Left colon (tissue), 2 donors: ENCODE measurements at places on chromosomes 1 and 21. TPM values are rescaled to one million over a fixed set of nuclear protein-coding genes. Genes with fewer than 3 reads are reported as not detected.

- DNase-seq = no peak
Measured at GRCh38 chr1:16398371-16398953, 31.4 kb downstream of the SZRD1 start.

GRCh38 chr1:112618721-112619517, at the start of gene ST7L:
TSS of gene ST7L (minus strand) at chr1:112619141. CDS start at chr1:112619113, 28 bp downstream.
- peak; percentile 81 for DNase-seq

GRCh38 chr1:8382051-8382505, 64.2 kb downstream of the SLC45A1 start:
- DNase-seq = no peak

GRCh38 chr1:84255582-84255981, 45.9 kb upstream of the SAMD13 start:
- DNase-seq = no peak

DNA sequence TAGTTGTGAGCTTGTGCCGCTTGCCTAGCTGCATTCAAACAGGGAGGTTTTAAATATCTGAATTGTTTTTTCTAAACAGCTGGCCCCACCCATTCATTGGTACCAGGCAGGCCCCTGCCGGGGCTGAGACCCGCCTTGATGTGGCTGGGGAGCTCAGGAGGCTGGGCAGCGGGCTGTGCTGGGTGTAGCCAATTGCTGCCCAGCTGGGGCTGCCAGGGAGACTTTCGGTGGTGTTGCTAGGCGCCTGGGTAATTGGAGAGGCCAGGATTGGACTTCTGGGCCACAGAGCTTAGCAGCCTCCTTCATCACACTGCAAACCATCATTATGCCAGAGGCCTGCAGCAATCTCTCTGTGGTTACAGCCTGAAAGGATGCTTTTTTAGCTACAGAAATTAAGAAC, 12.2 kb downstream of the RHBDL2 start:
- DNase-seq = no peak

DNA sequence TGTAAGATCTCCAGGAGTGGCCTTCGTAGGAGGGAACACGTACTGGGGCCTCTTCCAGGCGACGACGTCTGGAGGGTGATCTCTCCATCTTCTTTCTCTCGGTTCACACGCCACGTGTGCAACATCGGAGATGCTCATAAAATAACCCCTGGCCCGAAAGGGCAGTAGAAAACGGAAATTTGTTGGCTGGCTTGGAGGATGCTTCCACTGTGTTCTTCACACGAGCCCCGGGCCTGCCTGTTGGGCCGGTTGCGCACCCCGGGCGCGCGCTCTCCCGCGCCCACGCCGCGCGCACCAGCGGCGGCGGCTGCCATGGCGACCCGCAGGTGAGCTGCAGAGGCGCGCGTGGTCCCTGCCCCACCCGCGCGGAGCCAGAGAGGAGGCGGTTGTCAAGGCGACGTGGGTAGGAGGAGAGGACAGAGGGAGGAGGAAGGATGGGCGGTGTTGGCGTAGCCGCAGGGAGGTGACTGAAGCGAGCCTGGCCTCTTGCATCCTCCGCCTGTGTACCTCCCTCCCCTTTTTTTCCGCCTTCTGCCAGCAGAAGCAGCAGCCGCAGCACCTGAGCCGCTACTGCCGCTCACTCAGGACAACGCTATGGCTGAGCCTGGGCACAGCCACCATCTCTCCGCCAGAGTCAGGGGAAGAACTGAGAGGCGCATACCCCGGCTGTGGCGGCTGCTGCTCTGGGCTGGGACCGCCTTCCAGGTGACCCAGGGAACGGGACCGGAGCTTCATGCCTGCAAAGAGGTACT, at the start of gene ELAPOR1:
Gene ELAPOR1, plus strand, starts transcription at position 526 of the 752 bp plus-strand sequence. Its CDS starts 69 bp downstream, at position 595.
- DNase-seq = peak; percentile 82

DNA sequence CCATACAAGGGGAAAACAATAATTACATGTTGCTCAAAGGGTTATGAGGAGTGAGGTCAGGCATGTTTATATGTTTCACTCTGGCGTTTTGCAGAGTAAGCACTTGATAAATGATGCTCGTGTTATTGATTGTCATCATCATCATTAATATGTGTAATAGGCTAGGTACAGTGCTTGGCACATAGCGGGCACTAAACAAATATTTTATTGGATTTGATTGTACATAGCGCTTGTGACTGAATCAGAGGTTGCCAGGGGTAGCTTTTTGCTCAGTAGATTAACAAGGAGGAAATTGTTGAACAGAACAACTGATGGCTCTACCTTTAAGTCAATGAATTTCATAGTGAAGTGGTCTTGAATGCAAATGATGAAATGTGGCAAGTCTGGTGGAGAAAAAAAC, 91.7 kb downstream of the ROR1 start:
- DNase-seq = no peak

GRCh38 chr1:158930504-158930903, 848 bp upstream of the PYHIN1 start:
- DNase-seq = no peak

GRCh38 chr1:22273686-22274681, 131.1 kb upstream of the WNT4 start:
- DNase-seq = no peak

- no peak for DNase-seq
Measured at GRCh38 chr1:109983380-109984189, 980 bp upstream of the AHCYL1 start.

DNA sequence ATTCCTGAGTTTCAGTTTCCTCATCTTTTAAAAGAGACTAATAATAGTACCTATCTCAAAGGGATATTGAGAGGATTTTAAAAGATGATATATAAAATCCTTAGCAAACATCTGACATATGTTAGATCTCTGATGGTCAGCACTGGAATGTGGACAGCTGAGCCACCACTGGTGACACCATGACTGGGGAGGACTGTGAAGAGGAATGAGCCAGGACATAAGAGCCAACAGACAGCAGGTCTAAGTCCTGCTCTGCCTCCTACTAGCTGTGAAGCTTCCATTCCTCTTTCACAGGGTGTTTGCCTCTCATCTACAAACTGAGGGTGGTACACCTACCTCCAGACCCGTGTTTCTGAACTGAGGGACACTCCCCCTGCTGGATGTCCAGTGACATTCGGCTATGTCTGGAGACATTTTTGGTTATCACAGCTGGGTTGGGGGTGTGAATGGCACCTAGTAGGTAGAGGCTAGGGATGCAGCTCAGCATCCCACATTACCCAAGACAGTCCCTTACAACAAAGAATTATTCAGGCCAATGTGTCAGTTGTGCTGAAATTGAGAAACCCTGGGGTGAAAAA, 109.1 kb upstream of the OLIG2 start:
- DNase-seq = no peak

GRCh38 chr1:43743206-43743605, 35.9 kb downstream of the ST3GAL3 start:
- no peak for DNase-seq

DNA sequence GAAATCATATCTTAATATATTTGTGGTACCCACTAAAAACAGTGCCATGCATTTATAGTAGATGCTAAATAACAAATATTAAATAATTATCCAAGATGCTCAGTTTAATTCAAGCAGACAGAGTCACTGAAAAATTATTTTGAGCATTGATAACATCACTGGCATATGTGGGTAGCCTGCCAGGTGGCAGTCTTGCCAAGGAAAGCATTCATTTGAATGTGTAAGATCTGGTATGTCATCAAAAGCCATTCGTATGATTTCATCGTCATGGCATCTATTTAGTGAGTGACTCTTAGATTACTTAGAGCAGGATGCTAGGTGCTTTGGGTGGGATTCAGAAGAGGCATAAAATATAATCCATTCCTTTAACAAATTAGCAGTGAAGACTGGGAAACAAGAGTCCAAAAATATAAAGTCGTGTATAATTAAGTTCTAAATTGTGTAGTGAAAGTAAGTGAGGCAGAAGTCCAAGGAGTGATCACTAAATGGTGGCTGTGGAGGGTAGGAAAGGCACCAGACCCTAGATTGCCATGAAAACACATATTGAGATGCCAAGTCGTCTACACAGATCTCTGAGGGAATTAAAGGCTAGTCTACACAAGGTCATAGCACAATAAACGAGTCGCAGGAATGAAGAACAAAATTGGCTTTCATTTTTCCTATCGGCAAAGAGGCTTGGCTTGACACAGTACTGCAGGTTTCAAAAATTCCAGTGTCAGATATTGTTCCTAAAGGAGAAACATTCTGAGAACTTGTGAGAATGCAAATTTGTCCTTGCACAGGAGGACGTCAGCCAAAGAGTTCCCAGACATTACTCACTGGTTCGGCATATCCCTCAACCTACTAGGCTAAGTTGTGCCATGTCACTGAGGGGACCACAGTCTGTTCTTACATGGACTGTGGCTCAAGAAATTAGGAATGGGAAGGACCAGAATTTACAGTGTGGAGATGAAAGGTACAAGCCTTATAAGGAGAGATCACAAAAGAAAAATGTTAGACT, 130.8 kb downstream of the LYPLAL1 start:
- no peak for DNase-seq

- no peak for DNase-seq
Measured at GRCh38 chr1:14392161-14392858, 206.2 kb upstream of the KAZN start.

- DNase-seq = no peak
Measured at GRCh38 chr1:63835128-63835527, 61.3 kb downstream of the ROR1 start.

DNA sequence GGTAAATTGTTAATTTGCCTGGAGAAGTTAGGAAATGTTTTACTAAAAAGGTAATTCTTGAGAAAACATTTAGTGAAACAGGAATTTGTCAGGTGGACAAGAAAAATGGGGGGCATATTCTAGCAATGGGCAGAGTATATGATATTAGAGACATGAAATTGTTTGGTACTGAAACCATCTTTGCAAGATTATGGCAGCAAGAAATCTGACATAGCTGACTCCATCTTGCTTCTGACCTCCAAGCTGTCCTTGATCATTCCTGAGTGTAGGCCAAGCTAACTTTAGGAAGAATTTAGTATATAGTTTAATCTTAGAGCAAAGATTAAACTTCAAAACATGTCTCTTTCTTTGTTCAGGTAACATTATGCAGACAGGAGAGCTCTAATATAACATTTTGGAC, 14.0 kb upstream of the SAMSN1 start:
- no peak for DNase-seq

DNA sequence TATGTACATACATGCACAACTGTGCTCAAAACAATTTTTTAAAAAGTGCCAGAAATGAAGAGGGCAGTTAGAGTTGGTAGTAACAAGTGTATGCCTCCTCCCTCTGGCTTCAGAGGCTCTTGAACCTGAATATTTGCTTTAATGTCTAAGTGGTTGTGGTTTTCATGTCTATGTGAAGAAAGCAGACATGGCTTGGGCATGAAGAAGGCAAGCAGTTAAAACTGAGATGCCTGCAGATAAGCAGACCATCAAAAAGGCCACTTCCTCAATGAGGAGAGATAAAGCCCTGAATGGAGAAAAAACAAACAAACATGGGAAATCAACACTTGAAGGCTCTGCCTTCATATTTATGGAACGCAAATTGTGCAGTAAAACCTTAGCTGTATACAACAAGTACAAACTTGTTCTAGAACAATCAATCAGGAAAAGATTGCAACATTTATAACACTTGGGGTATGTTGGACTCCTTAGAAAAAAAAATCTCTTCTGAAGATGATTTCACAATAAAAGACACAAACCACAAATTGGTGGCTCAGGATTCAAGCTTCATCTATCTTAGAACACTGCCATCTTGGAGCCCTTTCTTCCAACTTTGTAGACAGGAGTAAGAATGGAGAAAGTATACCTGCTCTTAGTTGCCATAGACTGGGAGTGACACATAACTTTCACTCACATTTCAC, 52.7 kb upstream of the PLA2G4A start:
- no peak for DNase-seq

GRCh38 chr1:224996266-224996665, 66.8 kb downstream of the DNAH14 start:
- DNase-seq = no peak

DNA sequence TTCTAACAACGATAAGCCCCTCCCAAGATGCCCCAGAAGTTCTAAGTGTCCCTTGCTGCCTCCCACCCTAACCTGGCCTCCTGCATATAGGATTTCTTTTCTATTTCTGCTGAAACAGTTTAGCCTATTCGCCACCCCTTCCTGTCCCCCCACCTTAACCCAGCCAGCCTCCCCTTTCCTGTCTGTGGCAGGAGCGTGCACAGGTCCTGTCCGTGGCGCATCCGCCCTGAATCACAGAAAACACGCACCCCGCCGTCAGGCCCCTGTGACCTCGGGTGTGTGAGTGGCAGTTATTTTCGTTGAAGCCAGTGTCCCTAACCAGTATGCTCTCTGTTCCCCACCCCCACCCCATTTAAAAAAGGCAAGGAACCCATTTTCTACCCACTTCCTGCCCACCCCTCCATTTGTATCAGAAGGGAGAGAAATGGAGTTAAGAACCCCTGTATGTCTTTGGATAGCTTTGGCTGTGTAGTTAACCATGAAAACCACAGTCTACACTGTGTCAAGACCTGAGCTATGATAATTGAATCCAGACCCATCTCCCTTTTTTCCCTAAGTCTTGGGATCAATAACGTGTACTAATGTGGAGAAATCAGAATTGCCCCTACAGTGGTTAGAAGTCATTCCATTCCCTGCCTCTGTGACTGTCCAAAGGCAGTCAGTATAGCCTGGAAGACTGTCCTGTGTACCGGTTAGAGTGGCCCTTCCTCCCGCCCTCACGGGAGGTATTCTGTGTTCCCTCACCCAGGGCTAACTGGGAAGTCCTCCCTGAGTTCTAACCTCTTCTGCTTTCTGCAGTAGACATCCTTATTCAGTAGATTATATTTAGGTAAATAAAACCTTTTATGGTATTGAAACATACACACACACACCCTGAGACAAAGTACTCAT, 1.8 kb downstream of the PLEKHO1 start:
- peak; percentile 51 for DNase-seq

GRCh38 chr1:17582124-17582774, 42.8 kb downstream of the ARHGEF10L start:
- DNase-seq = no peak

- DNase-seq = no peak
Measured at GRCh38 chr21:27104846-27105431, 138.1 kb upstream of the ADAMTS5 start.

Gene AKR7A3
- 92.5 TPM for total RNA-seq

Gene GBP3
- total RNA-seq = 126 TPM

Gene ZYG11A
- total RNA-seq = 0.06 TPM

Gene AGTRAP
- 12.3 TPM for total RNA-seq

Gene CD160
- 0.92 TPM for total RNA-seq

Gene ETV3L
- not detected for total RNA-seq

Gene GIPC2
- 32.4 TPM for total RNA-seq

Gene MAN1C1
- total RNA-seq = 1.7 TPM

Gene FTCD
- total RNA-seq = 0.52 TPM

Gene MNDA
- total RNA-seq = 2.2 TPM

Gene GREM2
- total RNA-seq = 10.0 TPM

Gene RXFP4
- 5.2 TPM for total RNA-seq
